Activated CD4-positive, alpha-beta memory T cell treated with anti-CD3 and anti-CD28 coated beads for 36 hours (primary cell): ENCODE measurements at places on chromosomes 3 and 15. TPM values are rescaled to one million over a fixed set of nuclear protein-coding genes. Genes with fewer than 3 reads are reported as not detected.

The DNAH12 gene
- total RNA-seq = not detected

The VIPR1 gene
- total RNA-seq = 6.5 TPM

The PLSCR2 gene
- not detected for total RNA-seq

The ANKUB1 gene
- not detected for total RNA-seq

The CCR3 gene
- not detected for total RNA-seq

The SLC24A5 gene
- not detected for total RNA-seq

The MASP1 gene
- total RNA-seq = not detected

The SERPINI1 gene
- 3.0 TPM for total RNA-seq

The PLA2G4D gene
- not detected for total RNA-seq

The MKRN3 gene
- 3.3 TPM for total RNA-seq

The TIGIT gene
- total RNA-seq = 57.0 TPM

The SAMD7 gene
- total RNA-seq = not detected

The ACOX2 gene
- not detected for total RNA-seq

The CLDN16 gene
- not detected for total RNA-seq

The GTF2A2 gene
- total RNA-seq = 167 TPM

The IGDCC3 gene
- not detected for total RNA-seq

The STRA6 gene
- not detected for total RNA-seq

The SLC28A2 gene
- not detected for total RNA-seq

The NECTIN3 gene
- total RNA-seq = 10.5 TPM

The GRIP2 gene
- not detected for total RNA-seq

The CFAP91 gene
- total RNA-seq = 0.31 TPM

The FRMD4B gene
- total RNA-seq = 32.8 TPM

The AHSG gene
- total RNA-seq = not detected

The DAZL gene
- not detected for total RNA-seq

The BSN gene
- total RNA-seq = 0.05 TPM

The TRPM1 gene
- not detected for total RNA-seq

The MINAR1 gene
- 0.29 TPM for total RNA-seq

The RGMA gene
- 0.21 TPM for total RNA-seq

The ADAMTS7 gene
- 0.10 TPM for total RNA-seq

The CCDC54 gene
- total RNA-seq = not detected
